ENCODE measurements at places on chromosomes 7 and 10.

DNA sequence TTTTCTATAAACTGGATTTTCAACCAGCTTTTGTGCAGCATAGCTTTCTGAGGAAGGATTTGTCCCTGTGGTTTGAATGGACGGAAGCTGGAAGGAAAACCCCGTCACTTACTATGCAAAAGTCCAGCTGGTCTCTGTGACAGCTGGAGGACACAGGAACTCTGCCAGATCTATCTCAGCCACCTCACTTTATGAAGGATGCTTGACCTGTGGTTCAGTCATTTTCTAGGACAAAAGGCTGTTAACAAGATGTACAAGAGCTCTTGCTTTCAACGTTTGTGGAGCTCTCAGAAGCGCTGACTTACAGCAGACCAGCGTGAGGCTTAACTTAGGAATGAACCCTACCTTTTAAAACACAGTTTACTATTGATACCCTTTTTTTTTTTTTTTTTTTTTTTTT lies 90.8 kb downstream of the CREM start:
- no peak for DNase-seq

GRCh38 chr10:17548770-17549169 lies 68.4 kb downstream of the HACD1 start:
- no peak for DNase-seq

DNA sequence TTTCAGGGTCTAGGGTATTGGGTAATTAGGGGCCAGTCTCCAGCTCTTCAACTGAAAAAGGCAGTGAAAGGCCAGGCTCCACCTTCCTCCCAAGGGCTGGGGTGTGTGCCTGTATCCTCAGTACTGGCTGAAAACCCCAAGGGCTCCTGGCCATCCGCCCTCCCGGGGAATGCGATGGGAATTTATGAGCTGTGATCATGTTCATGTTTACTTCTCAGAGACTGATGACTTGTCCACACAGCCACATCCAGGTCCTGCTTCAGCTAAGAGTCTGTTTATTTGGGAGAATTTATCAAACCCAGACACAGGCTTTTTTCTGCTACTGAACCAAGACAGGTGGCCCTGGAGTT lies 91.7 kb downstream of the CCDC3 start:
- DNase-seq: no peak

- DNase-seq: no peak
These were observed 949 bp upstream of the CLIP2 start for GRCh38 chr7:74288034-74288881.

Measured in NCI-H446 (cell line).